ENCODE measurements at places on chromosomes 7 and 10.

- DNase-seq, result no peak
These were observed 2.1 kb upstream of the PALD1 start for GRCh38 chr10:70476249-70477035.

- no peak for DNase-seq
These were observed 201.3 kb upstream of the TCERG1L start for GRCh38 chr10:131512852-131513251.

DNA sequence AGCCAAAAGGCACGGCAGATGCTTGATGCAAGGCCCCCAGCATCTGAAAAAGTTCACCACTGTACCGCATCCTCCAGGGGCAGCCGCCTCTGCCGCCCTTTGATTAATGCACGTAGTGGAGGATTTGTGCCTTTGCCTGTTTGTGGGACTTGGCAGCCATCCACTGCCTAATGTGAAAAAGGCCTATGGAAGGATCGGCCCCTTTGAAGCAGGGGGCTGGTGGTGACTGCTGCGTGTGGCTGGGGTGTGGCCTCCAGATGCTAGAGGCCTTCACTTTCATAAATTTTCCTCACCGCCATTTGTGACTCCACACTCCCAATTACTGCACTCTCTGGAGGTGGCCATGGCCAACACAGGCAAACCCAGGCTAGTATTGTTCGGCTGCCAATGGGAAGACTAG, 226.0 kb downstream of the BMPER start:
- no peak for DNase-seq

- DNase-seq, result no peak
These were observed 465.1 kb downstream of the ATRNL1 start for GRCh38 chr10:115558252-115558651.

DNA sequence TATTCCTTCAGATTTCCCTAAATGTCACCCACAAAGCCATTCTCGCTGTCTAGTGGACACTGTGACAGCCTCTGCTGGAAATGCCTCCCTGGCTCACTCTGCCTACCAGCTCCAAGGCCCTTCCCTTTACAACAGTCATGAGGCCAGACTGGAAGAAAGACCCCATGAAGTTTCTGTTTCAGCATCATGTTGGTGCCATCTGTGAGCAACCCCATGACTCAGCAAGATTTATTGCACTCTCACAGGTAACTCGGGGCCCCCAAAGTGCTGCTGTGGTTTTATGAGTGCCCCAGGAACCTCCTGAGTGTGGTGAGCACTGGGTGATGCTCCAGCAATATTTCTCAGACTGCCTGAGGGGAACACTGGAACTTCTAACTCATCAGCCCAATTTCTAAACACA, 218.6 kb downstream of the ZNF33B start:
- no peak for DNase-seq

GRCh38 chr10:79046741-79047583, 21.8 kb upstream of the ZMIZ1 start:
- DNase-seq, result no peak

DNA sequence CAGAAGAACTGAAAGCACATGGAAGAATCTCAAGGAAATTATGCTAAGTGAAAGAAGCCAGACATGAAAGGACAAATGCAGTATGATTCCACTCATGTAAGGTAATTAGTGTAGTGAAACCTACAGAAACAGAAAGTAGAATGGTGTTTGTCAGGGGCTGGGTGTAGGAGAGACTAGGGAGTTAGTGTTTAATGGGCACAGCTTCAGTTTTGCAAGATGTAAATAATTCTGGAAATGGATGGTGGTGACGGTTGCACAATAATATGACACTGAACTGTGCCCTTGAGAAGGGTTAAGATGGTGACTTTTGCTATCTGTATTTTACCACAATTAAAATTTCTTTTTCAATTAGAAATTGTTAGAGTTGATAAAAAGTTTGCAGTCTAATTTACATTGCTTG, 157.3 kb upstream of the ADCY1 start:
- no peak for DNase-seq

DNA sequence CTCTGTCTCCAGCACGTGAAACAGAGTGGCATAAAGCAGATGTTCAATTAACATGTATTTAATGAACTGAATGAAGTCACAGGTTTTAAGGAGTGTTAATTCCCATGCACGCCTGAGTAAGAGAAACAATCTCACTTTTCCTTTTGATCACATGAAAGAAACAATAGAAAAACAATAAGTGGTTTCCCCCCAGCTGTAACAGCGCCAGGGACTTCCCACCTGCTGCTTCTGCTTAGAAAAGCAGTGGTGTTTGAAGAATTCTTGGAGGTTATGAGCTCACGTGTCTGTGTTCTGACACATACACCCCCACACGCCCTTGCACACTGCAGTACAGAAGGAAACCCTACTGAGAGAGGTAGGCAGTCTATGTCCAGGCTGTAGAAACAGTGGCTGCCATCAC, 51.3 kb upstream of the FRMD4A start:
- DNase-seq, result peak; percentile 48

DNA sequence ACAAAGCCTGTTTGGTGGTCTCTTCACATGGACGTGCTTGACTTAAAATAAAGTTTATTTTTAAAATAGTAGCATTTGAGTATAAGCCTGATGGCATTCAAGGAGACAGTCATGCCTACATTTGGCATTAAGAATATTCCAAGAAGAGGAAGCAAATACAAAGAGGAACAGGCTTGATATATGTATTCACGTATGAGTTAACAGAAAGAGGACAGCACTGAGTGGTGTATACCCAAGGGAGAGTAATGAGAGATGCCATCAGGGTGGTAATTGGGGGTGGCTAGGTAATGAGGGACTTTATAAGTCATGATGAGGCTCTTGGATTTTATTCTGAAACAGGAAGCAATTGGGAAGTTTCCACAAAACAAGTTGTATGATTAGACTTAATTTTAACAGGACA, 363.3 kb downstream of the SEMA3D start:
- DNase-seq, result no peak

DNA sequence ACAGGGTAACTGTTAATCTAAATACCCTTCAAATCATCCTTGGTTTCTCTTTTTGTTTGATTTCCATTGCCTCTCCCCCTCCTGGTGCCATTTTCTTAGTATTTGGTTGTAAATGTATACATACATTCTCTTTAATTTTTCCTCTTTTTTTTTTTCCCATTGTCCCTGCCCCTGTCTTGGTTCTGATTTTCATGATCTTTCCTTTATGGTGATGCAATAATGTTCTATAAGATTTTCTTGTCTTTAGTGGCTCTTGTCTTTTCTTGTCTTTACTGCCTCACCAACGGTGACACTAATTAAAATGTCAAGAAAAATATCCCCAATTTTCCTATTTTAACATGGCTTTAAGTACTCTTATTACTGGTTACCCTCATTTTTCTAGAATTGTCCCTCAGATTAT, 135.9 kb upstream of the POT1 start:
- DNase-seq, result no peak

GRCh38 chr7:38628630-38629385, 2.4 kb downstream of the AMPH start:
- DNase-seq, result no peak

- DNase-seq, result no peak
These were observed 71.2 kb downstream of the SUGCT start for GRCh38 chr7:40205992-40206391.

- no peak for DNase-seq
These were observed 17.9 kb upstream of the PRKAR1B start for GRCh38 chr7:744854-745430.

GRCh38 chr7:38630720-38631673, at the start of gene AMPH:
Gene AMPH (minus strand): TSS chr7:38631373. CDS start chr7:38631351, 22 bp downstream.
- peak; percentile 79 for DNase-seq

- no peak for DNase-seq
These were observed 109.9 kb upstream of the EFCAB10 start for GRCh38 chr7:105691082-105691679.

DNA sequence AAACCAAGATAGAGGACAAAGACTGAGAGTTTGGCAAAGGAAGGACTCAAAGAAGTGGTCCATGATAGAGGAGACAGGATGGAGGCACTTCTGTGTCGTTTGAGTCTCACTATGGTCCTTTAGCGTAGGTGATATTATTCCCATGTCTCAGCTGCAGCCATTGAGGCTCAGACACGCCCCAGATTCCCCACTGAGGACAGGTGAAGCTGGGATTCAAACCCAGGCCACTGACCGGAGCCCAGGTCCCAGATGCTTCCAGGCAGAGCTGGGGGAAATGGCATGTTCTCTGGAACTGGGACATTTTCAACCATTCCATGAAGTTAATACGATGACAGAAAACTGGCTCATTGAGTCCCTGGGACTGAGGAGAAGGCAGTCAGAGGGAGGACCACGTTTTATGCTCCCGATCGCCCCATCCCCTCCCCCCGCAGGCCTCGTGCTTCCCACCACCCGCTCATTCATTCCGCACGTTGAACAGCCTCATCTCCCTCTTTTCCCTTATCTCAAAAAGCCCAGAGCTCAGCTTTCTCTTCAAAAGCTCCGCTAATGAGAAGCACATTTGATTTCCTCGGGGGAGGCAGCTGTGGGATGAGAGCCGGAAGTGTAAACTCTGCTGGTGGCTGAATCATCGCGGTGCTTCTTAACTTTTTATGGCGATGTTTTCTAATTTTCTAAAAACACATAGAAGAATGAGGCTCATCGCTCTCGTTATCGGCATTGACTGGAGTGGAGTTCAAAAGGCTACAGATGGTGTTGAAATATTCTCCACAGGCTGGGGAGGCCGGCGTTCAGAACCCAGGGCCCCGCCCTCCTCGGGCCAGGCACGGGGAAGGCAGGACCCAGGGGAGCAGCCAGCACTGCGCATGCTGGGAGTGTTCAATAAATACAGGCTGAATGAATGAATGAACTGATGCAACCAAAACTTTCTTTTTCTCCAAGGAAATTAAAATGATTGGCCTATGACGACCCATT, 64.0 kb downstream of the OAT start:
- peak; percentile 76 for DNase-seq

GRCh38 chr10:77886795-77887355, 39.7 kb downstream of the DLG5 start:
- DNase-seq, result no peak

DNA sequence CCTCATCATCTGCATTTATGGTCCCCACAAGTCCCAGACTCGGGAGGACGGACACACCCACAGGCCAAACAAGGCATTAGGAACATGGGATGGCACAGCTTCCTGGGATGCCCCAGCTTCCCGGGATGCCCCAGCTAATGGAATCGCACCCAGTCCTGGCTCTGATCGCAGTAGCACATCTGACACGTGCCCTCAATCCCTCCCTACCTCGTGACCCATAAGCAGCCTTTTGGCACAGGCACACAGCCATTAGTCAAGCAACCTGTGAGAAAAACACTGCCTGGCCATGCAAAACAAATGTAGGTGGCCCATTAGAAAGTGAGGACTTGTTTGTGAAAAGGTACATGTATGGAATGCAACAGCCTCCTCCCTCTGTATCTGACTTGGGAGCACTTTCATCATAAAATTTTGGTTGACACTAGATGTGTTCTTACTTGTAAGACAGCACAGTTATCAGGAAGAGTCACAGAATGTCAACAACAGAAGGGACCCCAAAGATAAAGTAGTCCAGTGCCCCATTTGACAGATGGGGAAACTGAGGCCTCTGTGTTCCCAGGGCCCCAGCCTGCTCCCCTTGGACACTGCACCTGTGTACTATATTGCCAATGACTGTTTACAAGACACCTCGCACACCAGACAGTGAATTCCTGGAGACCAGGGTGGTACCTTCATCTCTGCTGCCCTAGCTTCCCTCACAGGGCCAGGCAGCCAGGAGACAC, 34.4 kb downstream of the DLG5 start:
- DNase-seq, result no peak

- DNase-seq, result no peak
These were observed 14.0 kb downstream of the DNMBP start for GRCh38 chr10:99995713-99996112.

DNA sequence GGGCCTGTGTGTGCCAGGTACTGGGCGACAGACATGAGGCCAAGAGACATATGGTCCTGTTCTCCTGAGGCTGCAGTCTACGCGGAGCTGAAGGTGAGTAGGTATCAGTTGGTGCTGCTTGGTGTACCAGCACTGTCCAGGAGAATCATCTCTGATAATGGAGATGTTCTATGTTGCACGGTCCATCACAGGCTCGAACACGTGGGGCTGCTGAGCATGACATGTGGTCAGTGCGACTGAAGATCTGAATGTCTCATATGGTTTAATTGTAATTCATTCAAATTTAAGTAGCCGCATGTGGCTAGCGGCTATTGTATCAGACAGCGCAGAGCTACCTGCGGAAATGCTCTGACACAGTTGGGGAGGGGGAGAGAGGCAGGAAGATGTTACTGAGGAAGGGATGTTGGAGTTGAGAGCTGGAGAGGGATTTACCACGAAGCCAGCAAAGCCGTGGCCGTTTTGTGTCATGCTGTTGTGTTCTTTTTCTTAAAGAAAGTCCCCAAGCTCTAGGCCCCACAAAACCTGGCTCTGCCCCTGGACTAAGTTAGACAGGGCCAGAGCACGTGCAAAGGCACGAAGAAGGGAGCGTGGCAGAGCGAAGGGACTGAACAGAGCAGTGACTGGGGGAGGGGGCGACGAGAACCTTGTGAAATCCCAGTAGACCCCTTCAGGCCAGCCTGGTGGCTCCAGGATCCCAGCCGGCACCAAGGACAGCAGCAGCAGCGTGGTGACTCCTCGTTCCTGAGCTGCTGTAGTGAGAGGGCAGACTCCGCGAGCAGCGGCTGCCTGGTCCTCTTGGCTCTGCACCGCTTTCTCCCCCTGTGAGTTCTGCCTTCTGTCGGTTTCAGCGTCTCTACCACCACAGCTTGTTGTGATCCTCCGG, 20.0 kb downstream of the SMKR1 start:
- DNase-seq, result no peak

DNA sequence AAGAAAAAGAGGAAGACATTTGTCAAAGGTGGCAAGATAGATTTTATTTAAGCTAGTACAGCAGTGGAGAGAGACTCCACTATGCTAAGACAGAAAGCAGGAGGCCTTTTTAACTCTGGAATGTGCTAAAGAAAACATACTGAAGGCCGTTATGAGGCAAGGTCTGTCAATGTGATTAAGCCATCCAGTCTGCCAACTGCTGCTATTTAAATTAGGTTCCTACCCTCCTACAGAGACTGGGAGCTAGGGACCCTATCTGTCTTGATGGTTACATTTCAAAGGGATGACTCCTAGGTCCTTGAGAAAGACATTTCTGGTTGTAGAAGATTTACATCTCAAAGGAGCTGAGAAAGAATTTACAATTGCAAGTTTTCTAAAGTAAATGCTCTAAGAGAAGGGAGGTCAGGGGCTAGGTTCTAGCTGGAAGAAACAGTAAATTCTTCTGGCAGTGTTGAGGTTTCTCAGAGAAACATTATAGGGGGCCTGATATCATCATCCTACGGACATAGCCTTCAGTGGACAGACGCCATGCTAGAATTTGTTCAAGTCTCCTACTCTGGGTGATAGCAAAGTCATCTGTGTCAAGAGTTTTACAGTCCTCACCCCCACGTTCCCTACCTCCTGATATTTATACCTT, 211.6 kb downstream of the PHF14 start:
- DNase-seq, result no peak

GRCh38 chr10:104304927-104305326, 33.3 kb downstream of the ITPRIP start:
- no peak for DNase-seq

GRCh38 chr10:69051303-69051702, 36.6 kb upstream of the SRGN start:
- no peak for DNase-seq

DNA sequence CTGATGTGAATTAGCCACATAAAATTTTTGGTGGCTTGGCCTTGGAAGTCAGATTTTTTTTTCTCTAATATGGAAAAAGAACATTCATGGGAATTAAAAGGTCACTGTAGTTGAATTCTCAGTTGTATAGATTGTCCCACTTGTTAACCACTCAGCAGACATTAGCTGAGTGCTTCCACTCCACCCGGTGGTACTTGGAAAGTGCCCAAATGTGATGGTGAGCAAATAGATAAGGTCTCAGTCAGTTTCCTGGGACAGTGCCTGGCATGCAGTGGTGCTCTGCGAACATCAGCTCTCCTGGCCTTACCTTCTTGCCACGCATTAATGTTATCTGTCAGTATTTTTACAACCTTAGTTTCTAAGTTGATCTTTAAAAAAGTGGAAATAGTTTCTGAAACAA, 1.4 kb downstream of the ATP5F1C start:
- DNase-seq, result no peak

Data from urothelium cell line (cell line).